ENCODE measurements at places on chromosomes 5 and 9.

- peak; percentile 63 for DNase-seq
These were observed 15.5 kb downstream of the C5orf15 start for GRCh38 chr5:133952729-133953567.

DNA sequence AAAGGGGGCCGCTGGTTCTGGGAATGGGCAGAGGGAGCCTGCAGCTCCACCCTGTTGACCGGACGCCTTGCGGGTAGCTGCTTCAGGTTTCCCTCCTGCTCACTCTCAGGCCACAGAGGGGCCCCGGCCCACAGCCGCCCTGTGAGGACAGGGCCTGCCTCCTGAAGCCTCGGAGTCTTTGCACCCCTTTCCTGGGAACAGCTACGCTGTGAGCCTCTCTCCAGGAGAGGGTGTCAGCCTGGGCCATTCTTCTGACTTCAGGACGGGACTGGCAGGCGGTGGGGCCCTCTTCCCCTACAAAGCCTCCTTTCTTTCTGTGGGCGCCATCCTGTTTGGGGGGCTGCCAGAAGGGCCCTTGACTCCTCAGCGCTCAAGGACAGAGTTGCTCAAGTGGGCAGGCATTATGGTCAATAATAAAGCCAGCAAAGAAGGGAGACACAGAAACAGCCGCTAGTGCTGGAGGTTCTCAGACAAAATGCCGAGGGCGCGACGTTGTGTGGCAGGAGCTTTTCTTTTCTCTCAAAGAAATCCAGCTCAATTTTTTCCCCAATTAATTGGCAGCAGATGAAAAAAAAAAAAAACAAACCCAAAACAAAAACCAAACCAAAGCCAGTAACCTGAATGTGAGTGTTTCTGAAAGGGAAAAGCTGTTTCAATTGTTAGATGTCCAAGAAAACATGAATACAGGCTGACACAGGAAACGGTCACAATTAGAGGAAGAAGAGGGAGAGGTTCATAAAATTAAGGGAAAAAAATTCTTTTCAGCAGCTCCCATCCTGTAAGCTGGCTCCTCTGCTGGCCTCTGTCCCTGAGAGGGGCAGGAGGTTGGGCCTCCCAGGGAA lies 12.8 kb upstream of the SLC25A51 start:
- DNase-seq, result no peak

GRCh38 chr5:148799737-148800527 lies 26.5 kb upstream of the ADRB2 start:
- no peak for DNase-seq

DNA sequence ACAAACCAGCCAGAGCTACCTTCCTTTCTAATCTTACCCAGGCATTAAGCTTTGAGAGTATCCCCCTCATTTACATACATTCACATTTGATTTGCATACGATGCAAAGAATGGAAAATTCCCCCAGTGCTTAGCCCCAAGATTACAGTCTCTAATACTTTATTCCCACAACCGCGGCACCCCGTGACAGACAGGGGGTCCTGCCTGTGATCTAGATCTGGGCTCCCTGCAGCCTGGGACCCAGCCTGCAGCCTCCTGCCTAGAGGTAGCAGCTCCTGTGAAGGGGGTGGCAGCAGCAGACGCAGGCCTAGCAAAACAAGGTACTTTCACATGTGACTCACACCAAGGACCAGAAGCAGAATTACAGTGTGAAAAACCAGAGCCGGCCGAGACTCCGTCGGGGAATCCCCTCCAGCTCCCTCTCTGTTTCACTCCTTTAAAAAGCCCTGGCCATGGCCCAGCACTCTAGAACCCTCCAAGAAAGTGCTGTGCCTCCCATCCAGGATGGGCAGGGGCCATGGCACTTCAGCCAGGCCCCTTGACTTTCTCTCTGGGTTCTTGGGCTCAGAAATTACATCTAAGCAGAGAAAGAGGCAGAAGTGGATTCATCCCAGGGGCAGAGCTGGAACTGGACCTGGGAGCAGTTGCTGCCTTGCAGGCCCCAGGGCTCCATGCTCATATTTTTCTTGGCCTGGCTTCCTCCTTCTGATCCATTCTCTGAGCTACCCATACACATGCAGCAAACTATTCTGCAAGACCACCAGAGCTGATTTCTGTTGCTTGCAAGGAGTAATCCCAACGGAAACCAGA lies 14.0 kb upstream of the TCF7 start:
- DNase-seq, result no peak

DNA sequence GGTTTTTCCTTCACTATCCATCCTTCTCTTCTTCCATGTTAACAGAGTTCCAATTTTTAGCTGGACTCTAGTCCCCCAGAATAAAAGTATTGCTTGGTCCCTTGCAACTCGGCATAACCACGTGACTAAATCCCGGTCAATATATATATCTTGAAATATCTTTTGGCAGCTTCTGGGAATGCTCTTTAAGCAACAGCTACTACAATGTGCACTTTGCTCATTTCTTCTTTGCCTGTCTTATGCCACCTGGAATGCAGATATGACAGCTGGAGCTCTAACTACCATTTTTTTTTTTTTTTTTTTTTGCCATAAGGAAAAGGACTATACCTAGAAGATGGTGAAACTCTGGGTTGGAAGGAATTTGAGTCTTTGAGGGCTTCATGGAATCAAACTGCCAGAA lies 82.6 kb downstream of the GCNT4 start:
- no peak for DNase-seq

GRCh38 chr5:157076558-157076957 lies 17.6 kb upstream of the HAVCR1 start:
- DNase-seq, result no peak

GRCh38 chr9:131475111-131475955 lies 27.4 kb upstream of the POMT1 start:
- DNase-seq, result no peak

GRCh38 chr5:175861337-175862130 lies 9.8 kb upstream of the CPLX2 start:
- DNase-seq, result no peak

GRCh38 chr5:79581535-79581934 lies 30.7 kb upstream of the TENT2 start:
- DNase-seq, result no peak

All from pulmonary artery endothelial cell (primary cell).